Stimulated activated CD4-positive, alpha-beta T cell treated with anti-CD3 and anti-CD28 coated beads, Interleukin-1b, Interleukin-23, amount 100 ng/mL, for 1 hour (primary cell): ENCODE measurements at places on chromosomes 16 and 17.

GRCh38 chr16:50652836-50653425 lies 28.2 kb downstream of the SNX20 start:
- DNase-seq, result no peak

DNA sequence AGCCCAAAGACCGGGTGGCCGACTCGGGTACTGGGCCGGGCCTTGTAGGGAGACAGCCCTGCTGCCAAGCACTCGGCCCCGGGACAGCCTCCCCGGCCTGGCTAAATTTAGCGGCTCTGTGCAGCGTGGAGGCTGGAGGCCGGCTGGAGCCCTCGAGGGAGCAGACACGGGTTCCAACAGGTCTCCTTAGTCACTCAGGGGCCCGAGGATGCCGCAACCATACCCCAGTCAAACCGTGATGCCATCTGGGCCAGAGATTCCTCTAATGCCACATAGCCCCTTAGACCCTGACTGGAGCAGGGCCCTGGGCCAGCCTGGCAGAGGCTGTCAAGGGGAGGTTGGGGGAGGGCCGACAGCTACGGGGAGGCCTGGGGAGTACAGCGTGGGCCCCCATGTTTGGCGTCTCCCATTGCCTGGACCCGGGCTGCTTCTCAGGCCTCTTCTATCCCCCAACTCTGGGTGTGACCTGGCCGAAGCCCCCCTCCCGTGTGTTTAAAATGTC lies 2.9 kb upstream of the P2RX1 start:
- no peak for DNase-seq

- no peak for DNase-seq
These were observed 1.2 kb upstream of the LITAFD start for GRCh38 chr16:8880839-8881510.

GRCh38 chr17:74043976-74044375 lies 159.5 kb upstream of the RPL38 start:
- no peak for DNase-seq

DNA sequence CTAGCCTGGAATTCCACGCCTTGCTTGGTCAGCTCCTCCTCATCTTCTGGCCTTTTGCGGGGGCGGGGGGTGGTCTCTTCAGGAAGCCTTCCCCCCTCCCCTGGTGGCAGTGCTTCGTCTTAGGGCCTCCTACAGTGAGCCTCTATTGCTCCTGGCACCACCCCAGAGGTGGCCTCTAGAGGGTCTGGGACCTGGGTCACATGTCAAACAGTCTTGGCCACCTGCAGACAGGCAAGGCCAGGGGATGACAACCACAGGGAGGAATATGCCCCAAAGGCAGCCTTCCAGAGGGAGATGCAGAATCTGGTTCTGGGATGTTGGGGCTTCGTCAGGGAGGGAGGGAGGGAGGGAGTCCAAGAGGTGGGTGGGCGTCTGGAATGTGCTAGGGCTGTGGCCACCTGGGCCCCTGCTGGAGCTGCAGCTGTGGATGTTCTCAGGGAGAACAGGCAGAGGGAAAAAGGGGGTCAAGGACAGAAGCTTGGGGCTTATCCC lies 50.6 kb downstream of the SMPD3 start:
- DNase-seq, result no peak

GRCh38 chr16:67884-68789 lies 4.3 kb downstream of the RHBDF1 start:
- no peak for DNase-seq

DNA sequence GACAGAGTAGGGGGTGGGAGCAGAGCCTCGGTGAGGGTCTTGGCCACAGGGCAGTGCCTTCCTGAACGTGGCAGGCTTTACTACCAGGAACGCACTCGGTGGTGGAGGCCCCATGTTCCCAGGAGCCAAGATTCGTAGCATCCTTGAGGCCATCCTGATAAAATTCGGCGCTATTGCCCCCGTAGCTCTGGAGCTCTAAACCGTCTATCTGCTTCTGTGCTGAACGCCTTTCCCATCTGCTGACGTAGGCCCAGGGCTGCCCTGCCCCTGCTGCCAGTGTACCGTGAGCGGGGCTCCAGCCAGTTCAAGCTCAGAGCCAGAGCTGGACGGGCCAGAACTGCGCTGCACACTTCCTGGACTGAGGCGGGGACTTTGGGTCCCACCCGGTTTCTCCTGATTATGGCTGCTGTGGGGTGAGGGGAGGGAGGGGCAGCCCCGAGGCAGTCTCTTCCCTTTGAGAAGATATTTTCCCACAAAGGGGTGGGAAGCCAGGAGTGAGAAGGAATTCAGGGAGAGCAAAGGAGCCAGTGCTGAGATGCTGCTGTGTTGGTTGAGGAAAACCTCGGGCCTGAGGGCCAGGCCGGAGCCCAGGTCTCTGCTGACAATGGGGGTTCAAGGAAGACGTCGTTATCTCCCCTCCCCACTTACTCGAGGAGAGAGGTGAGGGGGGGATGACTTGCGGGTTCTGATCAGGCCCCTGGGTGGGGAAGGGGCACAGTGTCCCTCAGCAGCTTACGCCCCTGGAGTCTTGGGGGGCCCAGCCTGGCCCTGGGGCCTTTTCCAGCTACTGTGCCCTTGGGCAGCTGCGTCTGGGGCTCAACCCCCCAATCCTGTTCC lies 29.4 kb downstream of the OR1D5 start:
- DNase-seq, result no peak

GRCh38 chr16:4218202-4218601 lies 23.7 kb downstream of the SRL start:
- no peak for DNase-seq

- DNase-seq, result no peak
These were observed 1.1 kb upstream of the RASD1 start for GRCh38 chr17:17497065-17497844.

DNA sequence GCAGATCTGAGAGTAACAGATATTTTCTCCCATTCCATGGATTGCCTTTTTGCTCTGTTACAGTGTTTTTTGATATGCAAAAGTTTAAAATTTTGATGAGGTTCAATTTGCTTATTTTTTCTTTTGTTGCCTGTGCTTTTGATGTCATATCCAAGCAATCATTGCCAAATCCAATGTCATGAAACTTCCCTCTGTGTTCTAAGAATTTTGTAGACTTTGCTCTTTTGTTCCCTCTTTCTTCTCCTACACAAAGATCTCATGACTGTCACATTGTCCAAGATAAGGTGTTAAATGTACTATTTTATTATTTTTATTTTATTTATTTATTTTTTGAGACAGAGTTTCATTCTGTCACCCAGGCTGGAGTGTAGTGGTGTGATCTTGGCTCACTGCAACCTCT lies 18.9 kb upstream of the KCNH6 start:
- DNase-seq, result no peak

DNA sequence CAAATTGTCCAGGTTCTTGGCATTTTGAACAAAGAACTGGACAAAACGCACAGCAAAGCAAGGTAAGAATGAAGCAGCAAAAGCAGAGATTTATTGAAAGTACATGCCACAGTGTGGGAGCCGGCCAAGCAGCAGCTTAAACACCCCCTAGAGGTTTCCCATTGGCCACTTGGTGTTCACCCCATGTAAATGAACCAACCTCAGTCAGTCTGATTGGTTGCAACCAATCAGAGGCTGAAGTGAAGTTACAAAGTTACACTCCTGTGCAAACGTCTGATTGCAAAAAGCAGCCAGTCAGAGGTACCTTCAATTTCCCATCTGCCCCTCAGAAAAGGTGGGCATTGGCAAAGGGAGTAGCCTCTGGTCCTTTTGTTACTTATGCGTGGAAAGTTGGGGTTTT lies 8.8 kb upstream of the ZNF263 start:
- no peak for DNase-seq

GRCh38 chr16:57349212-57350031 lies 9.2 kb upstream of the CCL22 start:
- no peak for DNase-seq

DNA sequence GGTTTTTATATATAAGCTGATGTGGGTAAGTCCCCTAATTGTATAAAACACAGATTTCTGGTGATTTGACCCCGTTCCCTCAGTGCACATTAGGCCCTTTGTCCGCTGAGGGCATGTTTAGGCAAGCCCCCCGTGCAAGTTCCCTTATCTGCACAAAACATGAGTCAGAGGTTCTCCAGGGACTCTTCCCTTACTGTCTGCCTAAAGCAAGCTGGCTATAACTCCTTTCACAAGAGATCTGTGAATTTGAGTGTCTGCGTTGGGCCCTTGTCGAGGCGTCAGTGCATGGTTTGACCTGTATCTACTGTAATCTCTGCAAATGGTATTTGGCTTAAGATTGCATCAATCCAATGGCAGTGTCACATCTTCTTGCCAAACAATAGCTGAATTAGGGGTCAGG lies 712.8 kb downstream of the CDH8 start:
- DNase-seq, result no peak

DNA sequence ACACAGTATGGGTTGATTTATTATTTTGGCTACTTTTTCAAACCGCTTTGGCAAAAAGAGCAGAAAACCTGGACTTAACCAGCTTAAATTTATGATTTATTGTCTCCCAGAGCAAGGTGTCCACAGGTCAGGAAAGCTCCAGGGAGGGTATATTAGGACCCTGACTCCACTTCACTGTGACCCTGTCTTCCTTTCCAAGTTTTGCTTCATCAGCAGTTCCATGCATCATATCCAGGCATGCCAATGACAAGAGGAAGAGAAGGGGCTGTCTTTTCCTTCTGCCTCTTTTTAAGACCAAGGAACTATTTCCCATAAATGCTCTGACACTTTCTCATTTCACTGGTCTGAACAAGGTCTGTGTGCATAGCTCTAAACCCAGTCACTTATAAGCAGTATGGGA lies 316.8 kb downstream of the CA10 start:
- DNase-seq, result no peak

GRCh38 chr16:83054283-83054682 lies 427.5 kb downstream of the CDH13 start:
- DNase-seq, result no peak

GRCh38 chr17:77706938-77707337 lies 251.6 kb upstream of the TNRC6C start:
- no peak for DNase-seq

GRCh38 chr16:69302301-69302700 lies 8.8 kb upstream of the VPS4A start:
- DNase-seq, result no peak

DNA sequence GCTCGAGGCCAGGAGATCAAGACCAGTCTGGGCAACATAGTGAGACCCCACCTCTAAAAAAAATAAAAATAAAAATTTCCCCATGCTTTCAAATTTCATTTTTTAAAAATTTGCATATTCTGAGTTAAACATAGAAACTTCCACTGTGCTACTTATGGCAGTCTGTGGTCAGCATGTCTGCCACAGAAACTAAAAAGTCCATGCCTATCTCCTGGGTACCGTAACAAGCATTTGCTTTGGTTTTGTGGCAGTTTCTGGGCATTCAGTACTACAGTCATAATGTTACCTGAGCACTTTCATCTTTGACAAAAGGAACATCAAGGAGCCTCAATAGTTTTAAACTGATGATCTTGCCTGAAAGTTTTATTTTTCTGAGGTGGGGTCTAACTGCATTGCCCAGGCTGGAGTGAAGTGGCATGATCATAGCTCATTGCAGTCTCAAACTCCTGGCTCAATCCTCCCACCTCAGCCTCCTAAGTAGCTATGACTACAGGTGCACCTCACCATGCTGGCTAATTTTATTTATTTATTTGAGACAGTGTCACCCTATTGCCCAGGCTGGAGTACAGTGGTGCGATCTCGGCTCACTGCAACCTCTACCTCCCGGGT lies 13.2 kb upstream of the ITGA2B start:
- DNase-seq, result no peak

DNA sequence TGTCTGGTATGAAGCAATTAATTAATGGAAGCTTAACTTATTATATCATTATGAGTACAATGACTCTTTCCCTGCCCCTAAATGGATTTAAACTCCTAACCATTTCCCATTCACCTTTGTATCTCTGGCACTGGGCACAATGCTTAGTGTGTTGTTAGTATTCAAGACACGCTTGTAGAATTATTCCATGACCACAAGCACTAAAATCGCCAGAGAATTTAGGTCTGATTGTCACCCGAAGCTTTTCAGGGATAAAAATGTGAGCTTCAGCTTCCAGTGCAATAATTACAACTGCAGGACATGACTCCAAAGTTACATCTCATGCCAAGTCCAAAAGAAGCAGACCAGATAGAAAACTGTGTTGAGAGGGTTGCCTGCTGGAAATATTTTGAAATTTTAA lies 101.6 kb downstream of the CDH8 start:
- no peak for DNase-seq

GRCh38 chr17:64032081-64032480 lies 11.6 kb upstream of the ICAM2 start:
- DNase-seq, result no peak

- DNase-seq, result no peak
These were observed 54.9 kb downstream of the SNX11 start for GRCh38 chr17:48162306-48162934.

DNA sequence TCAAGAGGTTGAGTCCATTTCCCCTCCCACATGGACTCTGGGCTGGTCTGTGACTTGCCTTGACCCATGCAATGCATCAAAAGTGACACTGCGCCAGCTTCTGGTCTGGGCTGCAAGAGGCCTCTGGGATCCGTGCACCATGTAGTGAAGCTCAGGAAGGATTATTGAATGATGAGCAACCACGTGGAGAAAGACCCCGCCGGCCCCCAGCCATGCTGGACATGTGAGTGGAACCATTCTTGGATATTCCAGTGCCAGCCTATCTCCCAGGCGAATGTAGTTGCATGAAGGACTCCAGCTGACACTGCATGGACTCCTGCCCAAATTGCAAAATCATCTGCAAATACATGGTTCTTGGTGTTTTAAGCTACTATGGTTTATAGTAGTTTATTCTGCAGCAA lies 7.6 kb upstream of the ALOX15B start:
- no peak for DNase-seq

DNA sequence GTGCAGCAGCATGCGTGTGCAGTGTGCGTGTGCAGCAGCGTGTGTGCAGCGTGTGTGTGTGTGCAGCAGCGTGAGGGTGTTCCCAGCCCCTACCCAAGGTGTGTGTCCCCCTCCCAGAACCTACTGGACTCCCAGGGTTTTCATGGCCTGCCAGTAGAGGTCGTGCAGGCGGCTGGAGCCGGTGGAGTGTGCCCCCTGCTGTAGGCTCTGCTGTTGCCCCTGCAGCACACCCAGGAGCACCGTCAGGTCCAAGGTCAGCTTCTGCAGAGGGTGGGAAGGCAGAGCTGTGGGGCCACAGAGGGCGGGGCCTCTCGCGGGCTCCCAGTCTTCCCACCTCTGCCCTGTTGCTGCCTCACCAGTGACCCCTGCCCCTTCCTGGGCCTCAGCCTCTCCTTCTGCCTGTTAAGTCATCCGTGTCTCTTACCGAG lies 14.9 kb downstream of the MYBBP1A start:
- no peak for DNase-seq

DNA sequence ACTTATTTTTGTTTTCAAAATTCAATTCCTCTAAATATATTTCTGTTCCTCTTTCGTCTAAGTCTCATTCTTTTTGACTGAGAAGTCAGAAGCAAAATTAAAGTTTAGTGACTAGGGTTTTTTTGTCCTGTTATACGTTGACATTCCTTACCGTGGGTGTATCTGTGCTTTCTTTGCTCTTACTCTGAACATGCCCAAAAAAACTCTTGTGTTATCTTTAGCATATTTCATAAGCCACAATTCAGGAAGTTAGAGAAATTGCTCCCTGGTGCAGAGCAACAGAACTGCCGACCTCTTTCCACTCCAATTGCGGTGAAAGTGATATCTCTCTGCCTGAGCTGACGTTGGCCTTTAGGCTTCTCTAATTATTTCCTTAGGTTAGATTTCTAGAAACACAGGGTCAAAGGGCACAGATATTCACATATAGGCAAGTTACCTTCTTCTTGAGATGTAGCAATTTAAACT lies 65.7 kb downstream of the CENPV start:
- no peak for DNase-seq
